ENCODE measurements at places on chromosomes 7 and 10.

DNA sequence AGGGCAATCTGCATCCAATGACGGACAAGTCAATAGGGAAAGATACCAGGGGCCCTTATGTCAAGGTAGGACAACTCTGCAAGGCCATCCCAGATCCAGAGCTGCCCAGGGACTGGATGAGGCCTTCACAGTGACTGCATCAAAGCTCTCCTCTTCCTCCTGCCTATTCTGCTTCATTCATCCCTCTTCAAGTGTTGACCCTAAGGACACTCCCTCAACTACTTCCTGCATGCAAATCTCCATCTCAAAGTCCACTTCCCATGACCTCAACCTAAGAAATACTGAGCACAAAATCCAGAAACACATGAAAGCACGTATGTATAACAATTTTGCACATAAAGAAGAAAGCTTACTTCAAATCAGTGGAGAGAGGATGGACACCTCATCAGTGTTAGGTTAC lies 182.3 kb downstream of the AVL9 start:
- no peak for DNase-seq
- H3K4me3 ChIP-seq: no peak overlapping the region
- no peaks in the 10 kb centered on the region for H3K4me1 ChIP-seq

DNA sequence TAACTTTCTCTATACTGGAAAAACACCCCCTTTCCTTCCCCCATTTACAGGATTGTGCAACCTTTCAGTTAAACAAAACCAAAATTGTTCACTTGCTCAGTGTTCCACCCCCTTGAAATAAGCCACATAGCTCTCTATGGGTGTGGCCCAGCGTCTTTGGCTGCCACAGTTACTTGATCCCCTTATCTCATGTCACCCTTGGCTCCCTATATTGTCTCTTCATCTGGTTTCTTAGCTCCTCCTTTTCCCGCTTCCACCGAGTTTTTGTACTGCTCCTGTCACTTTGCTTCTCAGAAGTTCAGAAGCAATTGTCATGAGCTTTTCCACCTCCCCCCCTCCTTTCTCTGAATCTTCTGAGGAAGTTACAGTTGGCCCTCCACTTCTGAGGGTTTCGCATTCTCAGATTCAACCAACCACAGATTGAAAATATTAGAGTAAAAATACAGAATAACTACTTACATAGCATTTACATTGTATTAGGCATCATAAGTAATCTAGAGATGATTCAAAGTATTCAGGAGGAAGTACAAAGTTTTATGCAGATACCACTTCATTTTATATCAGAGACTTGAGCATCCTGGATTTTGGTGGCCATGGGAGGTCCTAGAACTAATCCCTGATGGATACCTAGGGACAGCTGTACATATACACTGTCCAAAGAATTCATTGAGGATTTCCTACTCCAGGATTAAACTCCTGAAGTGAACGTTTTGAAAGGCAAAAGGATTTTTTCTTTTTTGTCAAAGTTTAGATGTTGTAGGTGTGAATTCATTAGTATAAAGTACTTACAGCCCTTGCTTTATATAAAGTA lies 60.4 kb downstream of the ADD3 start:
- H3K4me3 ChIP-seq: no peak overlapping the region
- DNase-seq: no peak
- H3K27ac ChIP-seq: peak overlapping the region; percentile 84
- no peaks in the 10 kb centered on the region for H3K36me3 ChIP-seq
- no peaks in the 10 kb centered on the region for H3K27me3 ChIP-seq

GRCh38 chr7:92840316-92840715 lies 3.9 kb upstream of the CDK6 start:
- H3K4me1 ChIP-seq: no peaks in the 10 kb centered on the region
- no peak overlapping the region for H3K4me3 ChIP-seq
- no peak overlapping the region for H3K27ac ChIP-seq
- no peaks in the 10 kb centered on the region for H3K36me3 ChIP-seq

DNA sequence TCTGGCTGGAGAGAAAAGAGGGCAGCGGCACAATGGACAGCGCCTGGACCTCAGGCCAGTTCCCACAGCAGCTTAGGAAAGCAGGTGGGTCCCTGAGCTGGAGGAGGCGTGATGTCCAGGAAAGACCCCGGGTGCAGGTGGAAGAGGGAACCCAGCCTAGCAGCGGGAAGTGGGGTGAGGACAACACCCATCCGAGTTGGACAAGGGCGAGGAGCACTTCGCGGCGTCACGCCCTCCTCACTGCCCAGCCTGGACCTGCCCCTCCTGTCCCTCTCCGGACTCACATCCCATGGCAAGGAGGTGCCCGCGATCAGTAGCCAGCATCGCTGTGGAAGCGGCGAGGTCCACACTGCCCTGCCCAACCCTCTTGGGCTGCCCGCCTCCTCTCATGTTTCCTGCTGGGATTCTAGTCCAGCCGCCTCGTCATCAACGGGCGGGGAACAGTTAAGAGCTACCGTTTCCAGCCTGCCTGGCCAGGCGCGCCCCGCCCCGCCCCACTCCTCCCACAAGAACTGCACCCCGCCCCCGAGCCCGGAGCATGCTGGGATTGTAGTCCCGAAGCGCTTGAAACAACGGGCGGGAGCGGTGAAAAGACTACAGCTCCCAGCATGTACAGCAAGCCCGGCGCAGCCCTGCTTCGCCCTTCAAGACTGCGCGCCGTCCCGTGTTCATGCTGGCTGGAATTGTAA lies 930.6 kb upstream of the ZNF722 start:
- no peaks in the 10 kb centered on the region for H3K27me3 ChIP-seq
- no peak for DNase-seq
- H3K4me3 ChIP-seq: no peak overlapping the region
- H3K4me1 ChIP-seq: no peaks in the 10 kb centered on the region

DNA sequence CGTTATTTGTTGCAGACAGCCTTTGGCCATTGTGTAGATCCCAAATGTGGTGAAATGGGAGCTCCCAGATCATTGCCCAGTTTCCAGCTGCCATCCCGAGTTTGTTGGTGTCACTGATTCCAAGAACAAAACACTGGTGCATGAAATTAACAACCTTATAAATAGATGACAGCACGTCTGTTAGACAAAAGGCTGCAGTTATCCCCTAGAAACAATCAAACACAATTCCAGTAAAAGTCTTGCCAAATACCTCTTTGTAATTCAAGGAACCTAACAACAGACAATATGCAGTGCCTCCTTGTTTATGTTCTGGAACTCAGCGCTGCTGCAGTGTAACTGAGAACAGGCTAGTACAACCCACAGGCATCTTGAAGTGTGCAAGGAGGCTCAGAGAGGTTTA lies 404.5 kb downstream of the PAXIP1 start:
- no peaks in the 10 kb centered on the region for H3K27me3 ChIP-seq
- no peaks in the 10 kb centered on the region for H3K4me1 ChIP-seq
- no peak for DNase-seq
- no peaks in the 10 kb centered on the region for H3K36me3 ChIP-seq

GRCh38 chr10:22821501-22821900 lies 106.4 kb upstream of the ARMC3 start:
- no peaks in the 10 kb centered on the region for H3K27me3 ChIP-seq
- no peak overlapping the region for H3K27ac ChIP-seq
- H3K36me3 ChIP-seq: no peaks in the 10 kb centered on the region
- no peaks in the 10 kb centered on the region for H3K4me1 ChIP-seq
- H3K4me3 ChIP-seq: no peak overlapping the region
- no peak for DNase-seq

- H3K4me1 ChIP-seq: no peaks in the 10 kb centered on the region
- H3K4me3 ChIP-seq: no peak overlapping the region
- H3K27me3 ChIP-seq: no peaks in the 10 kb centered on the region
- no peak overlapping the region for H3K27ac ChIP-seq
- H3K36me3 ChIP-seq: peaks cover 57% of the 10 kb centered on the region
- DNase-seq: no peak
Measured at GRCh38 chr10:99760321-99760720, 22.1 kb upstream of the ABCC2 start.

DNA sequence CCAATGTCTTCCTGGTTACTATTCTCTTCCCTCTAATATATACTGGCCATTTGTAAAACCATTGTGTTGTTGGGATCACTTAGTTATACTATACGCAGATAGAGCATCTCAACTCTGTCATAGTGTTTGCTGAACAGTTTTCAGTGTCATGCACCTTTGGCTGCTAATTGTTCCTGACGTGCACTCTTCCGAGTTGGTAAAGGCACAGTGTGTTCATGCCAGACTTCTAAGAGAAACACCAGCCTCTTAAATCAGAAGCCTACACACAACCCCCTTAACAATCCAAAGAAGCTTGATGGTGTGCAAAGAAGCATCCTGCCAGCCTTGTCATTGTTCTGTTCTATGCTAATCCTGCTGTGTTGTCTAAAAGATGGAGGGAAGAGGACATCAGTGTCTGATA lies 131.1 kb downstream of the MAPK8 start:
- H3K27ac ChIP-seq: no peak overlapping the region
- no peak for DNase-seq
- H3K4me3 ChIP-seq: no peak overlapping the region
- no peaks in the 10 kb centered on the region for H3K4me1 ChIP-seq

GRCh38 chr10:35336921-35337823 lies 863 bp downstream of the CCNY start:
- H3K27me3 ChIP-seq: no peaks in the 10 kb centered on the region
- DNase-seq: peak; percentile 91
- peak overlapping the region; percentile 93 for H3K27ac ChIP-seq
- peak overlapping the region; percentile 86 for H3K4me3 ChIP-seq

DNA sequence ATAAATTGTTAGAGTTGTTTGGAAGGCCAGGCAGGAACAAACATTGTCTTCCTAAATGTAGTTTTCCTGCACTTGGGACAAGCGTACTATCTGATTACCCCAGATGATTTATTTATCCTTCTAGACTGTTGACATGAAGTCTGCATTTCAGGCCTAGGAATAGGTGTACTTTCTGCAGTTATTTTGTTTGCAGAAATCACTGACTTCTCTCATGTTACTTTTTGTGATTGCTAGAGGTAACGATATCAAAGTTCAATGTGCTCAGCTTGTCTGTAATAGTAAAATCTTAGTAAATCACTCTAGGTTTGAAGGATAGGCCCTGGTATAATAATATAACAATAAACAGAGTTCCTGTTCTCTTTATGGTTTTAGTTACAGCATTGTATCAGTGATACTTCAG lies 75.4 kb upstream of the HDAC9 start:
- H3K4me3 ChIP-seq: no peak overlapping the region
- H3K36me3 ChIP-seq: no peaks in the 10 kb centered on the region
- DNase-seq: no peak
- H3K27ac ChIP-seq: no peak overlapping the region

- H3K4me3 ChIP-seq: no peak overlapping the region
- H3K27ac ChIP-seq: no peak overlapping the region
Measured at GRCh38 chr7:32074787-32075585, 4.8 kb upstream of the PDE1C start.

DNA sequence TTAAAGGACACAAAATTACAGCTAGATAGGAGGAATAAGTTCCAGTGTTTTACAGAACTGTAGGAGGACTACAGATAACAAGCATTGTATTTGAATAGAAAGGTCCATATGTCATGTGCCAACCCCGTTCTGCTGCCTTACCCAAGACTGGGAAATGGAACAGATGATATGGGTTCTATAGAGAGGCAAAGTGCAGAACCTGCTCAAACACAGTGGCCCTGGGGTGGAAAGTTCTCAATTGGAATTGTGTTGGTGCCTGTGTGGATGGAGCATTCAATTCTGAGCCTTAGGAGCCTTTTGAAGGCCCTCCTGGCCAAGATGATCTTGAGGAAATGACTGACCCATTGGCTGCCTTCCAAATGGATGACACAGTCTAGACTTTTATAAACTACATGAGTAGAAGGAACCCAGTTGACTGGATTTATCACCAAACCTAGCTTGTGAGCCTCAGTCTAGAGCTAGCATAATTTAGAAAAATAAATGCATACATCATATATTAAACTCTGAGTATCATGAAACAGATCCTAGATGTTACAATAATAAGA lies 4.1 kb upstream of the PRSS1 start:
- no peaks in the 10 kb centered on the region for H3K27me3 ChIP-seq
- no peaks in the 10 kb centered on the region for H3K4me1 ChIP-seq
- no peak overlapping the region for H3K27ac ChIP-seq
- DNase-seq: no peak
- H3K36me3 ChIP-seq: no peaks in the 10 kb centered on the region

DNA sequence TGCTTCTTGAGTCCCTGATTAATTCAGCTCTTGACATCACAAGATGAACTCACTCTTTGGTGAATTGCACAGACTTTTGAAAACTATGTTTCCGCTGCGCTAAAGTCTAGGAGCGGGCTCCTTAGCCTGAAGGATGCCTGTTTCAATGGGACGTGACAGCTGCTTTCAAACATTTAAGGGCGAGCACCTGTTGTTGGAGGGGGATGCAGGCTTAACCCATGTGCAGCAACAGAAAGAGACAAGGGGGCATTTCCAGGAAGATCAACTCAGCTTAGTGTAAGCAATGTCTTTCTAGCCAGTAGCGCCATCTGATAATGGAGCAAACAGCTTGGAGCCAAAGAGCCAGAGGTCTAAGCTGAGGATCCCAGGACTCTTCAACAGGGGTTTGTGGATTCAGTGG lies 8.4 kb upstream of the PFKFB3 start:
- H3K4me1 ChIP-seq: peaks cover 88% of the 10 kb centered on the region
- DNase-seq: no peak
- H3K27me3 ChIP-seq: no peaks in the 10 kb centered on the region

DNA sequence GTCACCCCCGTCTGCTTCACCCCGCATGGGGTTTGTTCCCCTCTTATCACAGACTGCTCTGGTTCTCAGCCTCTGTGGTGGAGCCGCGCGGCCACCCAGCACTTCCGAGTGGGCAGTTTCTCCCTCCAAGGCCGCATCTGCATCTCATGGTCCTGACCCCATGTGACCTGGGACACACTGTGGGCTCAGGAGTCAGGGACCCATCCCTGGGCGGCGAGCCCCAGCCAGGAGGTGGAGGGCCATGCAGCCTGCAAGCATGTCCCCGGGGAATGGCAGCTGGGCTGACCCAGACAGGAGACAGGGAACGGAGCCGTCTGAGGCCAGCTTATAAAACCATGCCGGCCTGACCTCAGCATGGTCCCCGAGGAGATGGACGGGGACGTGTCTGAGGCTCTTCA lies 25.2 kb upstream of the TTYH3 start:
- no peaks in the 10 kb centered on the region for H3K36me3 ChIP-seq
- H3K27me3 ChIP-seq: no peaks in the 10 kb centered on the region
- peaks cover 63% of the 10 kb centered on the region for H3K4me1 ChIP-seq
- no peak overlapping the region for H3K27ac ChIP-seq
- no peak overlapping the region for H3K4me3 ChIP-seq

GRCh38 chr7:123995617-123996326 lies 37.1 kb downstream of the TMEM229A start:
- no peak overlapping the region for H3K4me3 ChIP-seq
- no peaks in the 10 kb centered on the region for H3K36me3 ChIP-seq
- H3K27me3 ChIP-seq: no peaks in the 10 kb centered on the region
- no peak overlapping the region for H3K27ac ChIP-seq
- no peaks in the 10 kb centered on the region for H3K4me1 ChIP-seq
- no peak for DNase-seq

GRCh38 chr7:47480576-47481538 lies 101.1 kb downstream of the TNS3 start:
- DNase-seq: no peak
- H3K27ac ChIP-seq: peak overlapping the region; percentile 35
- no peaks in the 10 kb centered on the region for H3K27me3 ChIP-seq
- H3K4me3 ChIP-seq: peak overlapping the region; percentile 24

All from spleen (tissue), 13 donors.